ENCODE measurements at places on chromosomes 3 and 15.

GRCh38 chr15:63212050-63213004, 22.9 kb downstream of the RAB8B start:
- peak overlapping the region; percentile 74 for H3K27ac ChIP-seq
- DNase-seq: no peak
- H3K27me3 ChIP-seq: no peaks in the 10 kb centered on the region
- H3K4me1 ChIP-seq: peaks cover 5% of the 10 kb centered on the region

- H3K36me3 ChIP-seq: no peaks in the 10 kb centered on the region
- H3K4me1 ChIP-seq: peaks cover 16% of the 10 kb centered on the region
- H3K27ac ChIP-seq: no peak overlapping the region
Observed at GRCh38 chr3:196227629-196228493, 11.5 kb downstream of the SLC51A start.

GRCh38 chr15:28881600-28881999, 4.2 kb upstream of the APBA2 start:
- no peaks in the 10 kb centered on the region for H3K27me3 ChIP-seq
- H3K4me3 ChIP-seq: no peak overlapping the region
- H3K4me1 ChIP-seq: no peaks in the 10 kb centered on the region
- no peaks in the 10 kb centered on the region for H3K36me3 ChIP-seq
- no peak overlapping the region for H3K27ac ChIP-seq

GRCh38 chr3:194536871-194537637, 50.3 kb upstream of the ATP13A3 start:
- H3K4me1 ChIP-seq: peaks cover 19% of the 10 kb centered on the region
- DNase-seq: no peak
- H3K27ac ChIP-seq: no peak overlapping the region
- no peak overlapping the region for H3K4me3 ChIP-seq
- H3K27me3 ChIP-seq: no peaks in the 10 kb centered on the region

DNA sequence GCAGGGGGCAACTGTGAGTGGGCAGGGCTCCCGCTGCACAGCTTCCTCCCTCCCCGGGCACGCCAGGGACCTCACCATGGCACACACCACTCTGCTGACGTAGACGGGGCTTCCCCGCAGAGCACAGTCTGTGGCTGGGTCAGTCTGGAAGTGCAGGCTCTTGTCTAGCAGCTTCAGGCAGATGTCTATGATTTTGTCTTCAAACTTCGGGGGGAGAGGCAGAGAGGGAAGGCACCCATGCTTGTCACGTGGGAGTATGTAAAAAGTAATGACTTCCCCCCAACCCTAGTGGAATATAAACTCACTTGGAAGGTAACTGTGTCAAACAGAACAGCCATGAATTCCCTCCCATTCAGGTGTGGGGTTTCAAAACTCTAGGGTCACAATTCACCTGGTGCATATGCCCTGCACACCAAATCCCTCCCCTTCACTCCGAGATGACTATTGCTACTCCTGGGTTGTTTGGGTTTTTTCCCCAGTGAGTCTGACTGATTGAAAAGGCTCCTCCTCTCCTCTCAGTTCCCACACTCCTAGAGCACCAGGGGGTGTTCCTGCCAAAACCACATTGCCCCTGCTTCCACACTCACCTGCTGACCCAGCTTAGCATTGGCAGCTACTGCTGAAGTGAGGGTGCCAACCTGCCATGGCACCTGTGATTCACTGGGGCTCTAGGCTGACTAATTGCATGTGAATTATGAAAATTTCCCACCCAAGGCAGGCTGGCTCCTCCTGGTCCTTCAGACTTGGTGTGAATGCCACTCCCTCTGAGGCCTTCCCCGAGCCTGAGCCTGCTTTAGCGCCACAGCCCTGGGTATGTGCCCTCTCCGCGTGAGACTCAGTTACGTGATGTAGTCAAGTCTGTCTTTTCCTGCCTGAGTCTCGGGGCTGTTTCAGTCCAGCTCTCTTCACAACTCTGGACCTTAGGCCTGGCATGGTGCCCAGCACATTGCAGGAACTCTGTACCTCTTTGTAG, 13.0 kb downstream of the TGM5 start:
- H3K36me3 ChIP-seq: no peaks in the 10 kb centered on the region
- no peak overlapping the region for H3K4me3 ChIP-seq
- DNase-seq: no peak
- no peaks in the 10 kb centered on the region for H3K4me1 ChIP-seq

GRCh38 chr15:40878785-40879184, 4.8 kb upstream of the RHOV start:
- H3K4me3 ChIP-seq: no peak overlapping the region
- H3K27ac ChIP-seq: no peak overlapping the region
- H3K27me3 ChIP-seq: no peaks in the 10 kb centered on the region
- H3K4me1 ChIP-seq: peaks cover 6% of the 10 kb centered on the region

DNA sequence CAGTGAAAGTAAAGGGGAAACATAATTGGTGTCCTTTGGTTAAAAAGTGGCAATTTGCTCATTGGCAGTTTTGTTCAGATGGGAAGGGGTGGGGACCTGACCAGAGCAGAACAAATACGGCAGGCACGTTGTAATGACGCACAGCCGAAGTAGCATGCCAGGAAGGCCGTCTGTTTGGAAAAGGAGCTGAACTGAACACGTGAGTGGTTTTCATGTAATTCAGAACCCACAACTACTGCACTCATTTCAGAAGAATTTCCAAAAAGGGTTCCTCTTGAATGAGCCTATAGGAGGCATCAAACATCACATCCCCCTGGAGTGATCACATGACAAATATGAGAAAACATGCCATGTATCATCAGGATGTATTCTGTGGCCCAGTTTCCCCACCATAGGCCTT, 42.9 kb upstream of the LMCD1 start:
- H3K4me1 ChIP-seq: no peaks in the 10 kb centered on the region
- peak overlapping the region; percentile 67 for H3K27ac ChIP-seq
- H3K27me3 ChIP-seq: no peaks in the 10 kb centered on the region
- H3K4me3 ChIP-seq: no peak overlapping the region
- no peaks in the 10 kb centered on the region for H3K36me3 ChIP-seq

DNA sequence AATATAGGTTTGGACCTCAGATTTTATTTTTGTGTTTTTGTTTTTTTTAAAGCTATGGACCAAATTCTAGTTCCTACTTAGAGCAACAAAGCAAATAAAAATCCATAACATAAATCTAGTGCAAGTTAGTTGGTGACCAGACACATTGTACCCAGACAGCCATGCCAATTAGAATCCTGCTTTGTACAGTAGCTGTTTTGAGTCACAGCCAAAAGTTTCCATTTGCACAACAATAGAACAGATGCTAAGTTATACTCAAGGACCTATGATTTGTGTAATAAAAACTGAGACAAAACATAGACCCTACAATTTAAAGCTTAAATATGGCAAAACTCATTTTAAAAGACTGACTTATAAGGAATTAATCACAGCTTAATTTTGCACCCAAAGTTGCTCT, 513.1 kb upstream of the CBLB start:
- no peak overlapping the region for H3K4me3 ChIP-seq
- H3K27me3 ChIP-seq: no peaks in the 10 kb centered on the region
- no peak for DNase-seq
- H3K27ac ChIP-seq: no peak overlapping the region
- no peaks in the 10 kb centered on the region for H3K4me1 ChIP-seq

All from tibial nerve (tissue), 4 donors.